ENCODE measurements at places on chromosomes 13 and 19.

DNA sequence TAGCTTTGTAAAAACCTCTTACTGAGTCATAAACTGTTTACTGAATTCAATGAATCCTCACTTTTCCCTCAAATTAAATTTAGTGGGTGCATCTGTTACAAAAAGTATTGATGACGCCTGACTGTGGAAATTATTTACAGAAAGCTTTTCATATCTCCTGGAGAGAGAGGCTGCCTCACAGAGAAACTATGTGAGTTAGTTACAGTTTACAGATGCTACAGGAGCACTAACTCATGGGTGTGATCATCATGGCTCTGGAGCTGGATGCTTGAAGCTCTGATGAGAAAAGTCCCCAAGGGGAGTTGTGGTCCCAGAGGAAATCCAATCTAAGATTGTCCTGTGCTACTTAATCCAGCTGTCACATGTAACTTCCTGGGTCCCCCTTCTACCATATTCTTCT, 590.8 kb downstream of the LMO7 start:
- DNase-seq: no peak

DNA sequence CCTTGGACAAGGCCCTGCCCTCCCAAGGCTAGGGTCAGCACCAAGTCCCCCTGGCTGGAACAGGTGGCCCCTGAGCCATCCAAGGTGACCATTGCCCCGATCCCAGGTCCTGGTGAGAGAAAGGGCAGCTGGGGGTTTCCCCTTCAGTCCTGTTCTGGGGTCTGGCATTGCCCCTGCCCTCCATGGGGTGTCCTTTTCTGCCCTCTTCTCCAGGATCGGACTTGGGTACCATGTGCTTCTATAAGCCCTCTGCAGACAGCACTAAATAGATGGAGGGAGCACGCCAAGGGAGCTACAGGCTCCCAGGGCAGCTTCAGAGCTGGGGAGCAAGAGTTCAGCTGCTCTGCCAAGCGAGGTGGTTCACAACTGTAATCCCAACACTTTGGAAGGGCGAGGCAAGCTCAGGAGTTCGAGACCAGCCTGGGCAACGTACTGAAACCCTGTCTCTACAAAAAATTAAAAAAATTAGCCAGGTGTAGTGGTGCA, 13.5 kb upstream of the KCNN1 start:
- no peak for DNase-seq

- peak; percentile 60 for DNase-seq
Observed at GRCh38 chr13:94674609-94675348, 37.6 kb downstream of the SOX21 start.

DNA sequence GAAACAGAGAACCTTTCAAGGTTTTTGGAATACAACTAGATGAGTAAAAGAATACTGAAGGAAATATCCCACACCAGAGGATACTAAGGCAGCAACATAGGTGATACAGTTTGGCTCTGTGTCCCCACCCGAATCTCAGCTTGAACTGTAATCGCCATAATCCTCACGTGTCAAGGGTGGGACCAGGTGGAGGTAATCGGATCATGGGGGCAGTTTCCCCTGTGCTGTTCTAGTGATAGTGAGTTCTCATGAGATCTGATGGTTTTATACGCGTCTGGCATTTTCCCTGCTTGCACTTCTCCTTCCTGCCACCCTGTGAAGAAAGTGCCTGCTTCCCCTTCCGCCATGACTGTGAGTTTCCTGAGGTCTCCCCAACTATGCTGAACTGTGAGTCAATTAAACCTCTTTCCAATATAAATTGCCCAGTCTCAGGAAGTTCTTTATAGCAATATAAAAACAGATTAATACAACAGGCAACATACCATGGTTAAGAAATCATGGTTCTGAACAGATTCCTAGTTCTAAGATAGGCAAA, 97.0 kb downstream of the ABCC4 start:
- DNase-seq: no peak

GRCh38 chr13:22211876-22212275, 541.0 kb downstream of the FGF9 start:
- no peak for DNase-seq

- DNase-seq: no peak
Observed at GRCh38 chr13:43193789-43194420, 170.5 kb downstream of the DNAJC15 start.

- peak; percentile 100 for DNase-seq
Observed at GRCh38 chr19:5977785-5978605, at the start of gene RANBP3. Gene RANBP3 (minus strand): TSS chr19:5978140. CDS start chr19:5978082, 58 bp downstream.

GRCh38 chr13:50353651-50354415, 338.6 kb downstream of the KCNRG start:
- DNase-seq: peak; percentile 80

DNA sequence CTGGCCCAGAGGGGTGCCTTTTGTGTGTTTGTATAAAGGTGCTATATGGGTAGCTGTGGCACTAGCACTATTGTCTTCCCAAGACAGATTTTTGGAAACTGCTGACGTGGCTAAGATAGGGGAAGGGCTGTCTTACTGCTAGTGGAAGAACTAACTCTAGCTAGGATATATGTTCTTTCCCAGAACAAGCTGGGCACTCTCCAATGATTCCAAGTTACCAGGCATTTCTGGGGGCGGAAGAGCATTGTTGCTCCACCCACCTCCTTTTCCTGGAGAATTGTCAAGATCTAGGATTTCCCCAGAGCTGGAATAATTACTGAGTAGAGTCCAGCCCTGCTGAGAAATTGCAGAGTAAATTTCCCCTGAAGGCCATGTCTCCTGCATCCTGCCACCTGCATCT, 408.3 kb downstream of the KLF5 start:
- DNase-seq: no peak

DNA sequence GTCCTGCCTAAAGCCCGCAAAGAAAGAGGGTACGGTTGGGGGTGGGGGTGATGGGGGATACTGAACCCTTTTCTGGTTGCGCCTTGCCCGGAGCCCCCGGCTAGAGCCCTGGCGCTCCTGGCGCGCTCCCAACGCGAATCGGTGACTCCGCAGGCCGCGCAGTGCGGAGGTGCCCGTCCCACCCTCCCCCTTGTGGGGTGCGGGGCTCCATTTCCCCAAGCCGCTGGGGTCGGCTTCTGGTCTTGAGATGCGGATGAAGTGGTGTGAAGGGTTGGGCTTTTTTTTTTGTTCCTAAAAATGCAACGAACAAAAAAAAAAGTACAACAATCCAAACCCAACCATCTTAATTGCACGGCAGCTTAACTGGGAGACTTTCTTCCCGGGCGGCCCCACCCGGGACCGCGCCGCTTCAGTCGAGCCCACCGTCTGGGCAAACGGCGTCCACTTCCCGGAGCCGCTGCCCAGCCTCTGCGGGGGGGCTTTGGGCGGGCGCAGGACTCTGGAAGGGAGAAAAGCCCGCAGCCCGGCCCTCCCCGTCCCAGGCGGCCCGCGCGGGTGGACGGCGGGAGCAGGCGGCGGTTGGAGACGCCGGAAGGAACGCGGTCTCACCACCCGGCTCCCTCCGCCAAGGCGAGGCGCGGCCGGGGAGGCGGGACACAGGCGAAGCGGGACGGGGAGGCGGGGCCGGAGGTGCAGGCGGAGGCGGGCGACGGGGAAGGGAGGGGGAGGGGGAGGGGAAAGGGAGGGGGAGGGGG, 504 bp upstream of the TRIM13 start:
- peak; percentile 96 for DNase-seq

- no peak for DNase-seq
Observed at GRCh38 chr19:3082331-3082730, 11.8 kb upstream of the GNA11 start.

- DNase-seq: no peak
Observed at GRCh38 chr13:100566543-100566942, 22.0 kb downstream of the GGACT start.

GRCh38 chr13:31880851-31881494, 141.6 kb downstream of the RXFP2 start:
- no peak for DNase-seq

DNA sequence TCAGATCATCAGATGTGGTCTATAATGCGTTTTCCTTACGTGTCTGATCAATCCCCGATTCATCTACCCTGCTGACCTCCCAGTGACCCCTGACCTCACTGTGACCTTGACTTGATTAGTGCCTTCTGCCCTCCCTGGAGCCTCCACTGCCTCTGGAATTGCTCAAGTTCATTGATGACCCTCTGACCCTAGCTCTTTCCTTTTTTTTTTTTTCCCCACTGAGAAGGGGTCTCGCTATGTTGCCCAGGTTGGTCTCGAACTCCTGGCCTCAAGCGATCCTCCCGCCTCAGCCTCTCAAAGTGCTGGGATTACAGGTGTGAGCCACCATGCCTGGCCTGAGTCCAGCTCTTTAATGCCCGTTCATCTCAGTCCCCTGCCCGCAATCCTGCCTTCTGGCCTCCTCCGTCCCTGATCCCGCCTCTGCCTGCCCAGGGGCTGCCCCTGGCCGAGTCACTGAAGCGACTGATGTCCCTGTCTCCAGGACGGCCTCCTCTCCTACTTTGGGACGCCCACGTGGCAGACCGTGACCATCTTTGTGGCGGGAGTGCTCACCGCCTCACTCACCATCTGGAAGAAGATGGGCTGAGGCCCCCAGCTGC, 4.0 kb upstream of the FTL start:
- no peak for DNase-seq

DNA sequence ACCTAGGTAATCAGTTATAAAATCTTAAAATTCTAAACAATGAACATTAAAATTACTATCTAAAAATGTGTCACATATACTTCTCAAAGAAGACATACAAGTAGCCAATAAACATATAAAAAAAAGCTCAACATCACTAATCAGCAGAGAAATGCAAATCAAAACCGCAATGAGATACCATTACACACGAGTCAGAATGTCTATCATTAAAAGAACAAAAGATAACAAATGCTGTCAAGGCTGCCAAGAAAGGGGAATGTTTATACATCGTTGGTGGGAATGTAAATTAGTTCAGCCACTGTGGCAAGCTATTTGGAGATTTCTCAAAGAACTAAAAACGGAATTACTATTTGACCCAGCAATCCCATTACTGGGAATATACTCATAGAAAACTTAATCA, 310.3 kb upstream of the EDNRB start:
- no peak for DNase-seq

- peak; percentile 80 for DNase-seq
Observed at GRCh38 chr13:46551410-46552302, 1.3 kb upstream of the LRCH1 start.

GRCh38 chr13:48827709-48828108, 148.0 kb upstream of the FNDC3A start:
- DNase-seq: no peak

- DNase-seq: no peak
Observed at GRCh38 chr13:67183151-67183550, 47.0 kb downstream of the PCDH9 start.

DNA sequence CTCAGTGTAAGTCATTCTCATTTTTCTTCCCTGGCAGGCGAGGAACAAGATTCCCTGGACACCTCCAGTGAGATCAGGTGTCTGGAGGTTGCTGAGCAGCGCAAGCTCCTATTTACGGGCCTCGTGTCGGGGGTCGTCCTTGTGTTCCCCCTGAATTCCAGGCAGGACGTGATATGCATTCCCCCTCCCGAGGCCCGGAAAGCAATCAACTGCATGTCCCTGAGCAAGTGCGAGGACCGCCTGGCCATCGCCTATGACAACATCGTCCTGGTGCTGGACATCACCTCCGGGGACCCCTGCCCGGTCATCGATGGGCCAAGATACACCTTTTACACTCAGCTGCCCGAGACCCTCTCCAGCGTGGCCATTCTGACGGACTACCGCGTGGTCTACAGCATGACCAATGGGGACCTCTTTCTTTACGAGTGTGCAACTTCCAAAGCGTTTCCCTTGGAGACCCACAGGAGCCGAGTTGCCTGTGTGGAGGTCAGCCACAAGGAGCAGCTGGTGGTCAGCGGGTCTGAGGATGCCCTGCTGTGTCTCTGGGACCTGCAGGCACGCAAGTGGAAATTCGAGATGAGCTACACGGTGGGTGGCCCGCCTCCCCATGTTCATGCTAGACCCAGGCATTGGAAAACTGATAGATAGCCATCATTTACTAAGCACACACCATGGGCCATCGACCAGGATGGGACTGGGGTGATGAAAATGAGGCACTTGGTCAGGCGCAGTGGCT, 21.5 kb upstream of the SIN3B start:
- DNase-seq: peak; percentile 67

- DNase-seq: no peak
Observed at GRCh38 chr13:33184112-33184490, 101.5 kb downstream of the STARD13 start.

DNA sequence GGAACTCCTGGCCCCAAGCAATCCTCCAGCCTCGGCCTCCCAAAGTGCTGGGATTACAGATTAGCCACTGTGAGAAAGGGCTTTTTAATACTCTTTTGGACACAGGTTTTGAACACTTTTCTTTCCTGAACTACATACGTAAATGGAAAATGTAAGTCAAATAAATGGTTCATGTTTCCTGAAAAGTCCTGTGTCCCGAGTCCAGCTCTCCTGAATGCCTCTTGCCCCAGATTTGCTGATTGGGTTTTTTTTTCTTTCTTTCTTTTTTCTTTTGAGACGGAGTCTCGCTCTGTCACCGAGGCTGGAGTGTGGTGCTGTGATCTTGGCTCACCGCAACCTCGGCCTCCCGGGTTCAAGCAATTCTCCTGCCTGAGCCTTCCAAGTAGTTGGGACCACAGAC, 24.5 kb downstream of the PTPRS start:
- DNase-seq: no peak

GRCh38 chr13:85603735-85604134, 195.5 kb downstream of the SLITRK6 start:
- no peak for DNase-seq

- peak; percentile 73 for DNase-seq
Observed at GRCh38 chr13:92187378-92187989, 789.1 kb downstream of the GPC5 start.

DNA sequence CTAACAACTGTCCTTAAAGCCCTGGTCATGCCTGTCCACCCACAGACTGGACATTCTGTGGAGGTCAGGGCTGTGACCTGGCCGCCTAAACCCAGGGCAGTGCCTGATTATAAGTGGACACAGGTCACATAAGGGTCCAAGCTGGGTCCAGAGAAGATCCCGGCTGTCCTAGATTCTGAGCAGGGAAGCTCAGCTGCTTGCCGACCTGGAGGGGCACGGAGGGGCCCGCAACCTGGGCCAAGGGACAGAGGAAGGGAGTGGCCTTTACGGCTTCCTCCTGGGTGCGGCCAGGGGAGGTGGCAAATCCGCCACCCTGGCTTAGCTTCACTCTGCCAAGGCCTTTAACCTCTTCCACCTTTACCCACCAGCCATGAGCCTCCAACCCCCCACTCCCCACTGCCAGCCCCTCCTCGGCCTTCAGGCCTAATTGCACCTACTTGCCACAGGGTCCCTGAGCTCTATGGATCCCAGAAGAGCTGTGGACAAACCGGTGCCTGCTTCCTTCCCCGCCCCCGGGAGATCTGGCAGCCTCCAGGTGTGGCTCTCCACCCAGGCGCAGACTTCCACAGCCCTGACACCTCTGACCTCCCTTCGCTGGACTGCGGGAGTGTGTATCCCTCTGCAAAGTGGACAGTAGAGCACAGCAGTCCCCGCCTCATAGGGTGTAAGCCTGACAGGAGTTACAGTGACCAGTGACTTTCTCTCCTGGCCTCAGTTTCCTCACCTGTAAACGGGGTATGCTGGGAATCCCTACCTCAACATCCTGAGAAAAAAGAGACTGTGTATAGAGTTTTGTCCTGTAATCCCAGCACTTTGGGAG, 1.7 kb downstream of the CD320 start:
- DNase-seq: no peak
